GM23338 (cell line): ENCODE measurements at places on chromosomes 6 and 20. TPM values are rescaled to one million over a fixed set of nuclear protein-coding genes. Genes with fewer than 3 reads are reported as not detected.

The DLL1 gene
- polyA plus RNA-seq: 2.2 and 2.6 TPM in 2 replicates

The CDH4 gene
- 1.2 TPM in 2 replicates for polyA plus RNA-seq

The THEMIS gene
- not detected in 2 replicates for polyA plus RNA-seq

The DUSP22 gene
- 11.2 and 12.8 TPM in 2 replicates for polyA plus RNA-seq

The CLPSL1 gene
- 0.80 TPM in 1 of 2 replicates, not detected in the other for polyA plus RNA-seq
